ENCODE measurements at places on chromosomes 4 and X. TPM values are rescaled to one million over a fixed set of nuclear protein-coding genes. Genes with fewer than 3 reads are reported as not detected.

- DNase-seq, result no peak
Observed at GRCh38 chr4:156539376-156539775, 432.2 kb downstream of the PDGFC start.

- DNase-seq, result no peak
Observed at GRCh38 chr4:147535124-147535523, 54.2 kb downstream of the EDNRA start.

ZFX gene
- 85.3 TPM for total RNA-seq

TLR2 gene
- total RNA-seq, result 17.9 TPM

BEX3 gene
- 356 TPM for total RNA-seq

GRCh38 chr4:88999392-88999930 is 57.5 kb downstream of the FAM13A start:
- no peak for DNase-seq

CXCL11 gene
- total RNA-seq, result not detected

SPANXD gene
- not detected for total RNA-seq

GRCh38 chr4:74056114-74056857 is 17.8 kb upstream of the CXCL3 start:
- no peak for DNase-seq
